ENCODE measurements at places on chromosomes 5 and 9.

- DNase-seq, result no peak
These were observed 5.3 kb upstream of the SREK1 start for GRCh38 chr5:66138637-66139317.

DNA sequence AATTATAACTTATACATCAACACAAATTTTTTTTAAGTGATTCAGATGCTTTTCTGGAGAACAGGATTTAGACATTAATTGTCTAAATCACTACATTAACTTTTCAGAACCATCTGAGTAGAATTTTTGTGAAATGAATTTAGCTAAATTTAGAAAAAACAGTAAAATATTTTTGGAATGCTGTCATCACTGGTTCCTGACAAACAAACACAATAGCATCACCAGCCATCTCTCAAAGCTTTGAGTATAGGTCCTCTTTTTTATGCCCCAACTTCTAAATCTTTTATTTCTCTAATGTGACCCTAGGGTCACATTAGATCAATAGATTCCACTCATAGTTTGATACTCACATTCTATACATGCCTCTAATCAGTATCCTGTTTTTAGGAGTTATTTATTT, 104.6 kb downstream of the PRR16 start:
- DNase-seq, result peak; percentile 30

DNA sequence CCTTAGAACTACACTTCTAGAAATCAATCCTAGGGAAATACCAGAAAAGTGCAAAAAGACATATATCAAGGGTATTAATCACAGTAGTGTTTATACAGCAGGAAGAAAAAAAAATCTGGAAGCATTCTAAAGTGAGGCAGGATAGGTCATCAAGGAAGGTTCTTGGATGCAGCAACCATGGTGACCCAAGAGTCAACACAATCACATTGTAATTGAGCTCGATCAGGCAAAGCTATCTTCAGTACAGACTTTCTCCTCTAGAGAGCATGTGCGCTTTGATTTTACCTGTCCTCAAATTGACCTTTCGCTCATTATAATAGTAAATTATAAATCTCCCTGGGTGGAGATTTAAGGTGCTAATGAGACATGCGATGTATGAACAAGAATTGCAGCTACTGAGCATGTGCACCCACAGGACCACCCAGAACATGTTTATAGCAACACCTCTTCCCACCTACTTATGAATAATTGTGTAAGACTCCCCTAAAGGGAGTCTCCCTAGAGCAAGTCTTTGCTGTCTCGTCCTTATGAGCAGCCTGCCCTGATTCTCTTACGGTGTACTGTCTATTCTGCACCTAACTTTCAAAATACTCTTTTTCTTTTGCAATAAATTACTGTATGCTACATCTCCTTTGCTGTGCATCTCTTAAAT, 297.7 kb downstream of the ATPSCKMT start:
- no peak for DNase-seq

DNA sequence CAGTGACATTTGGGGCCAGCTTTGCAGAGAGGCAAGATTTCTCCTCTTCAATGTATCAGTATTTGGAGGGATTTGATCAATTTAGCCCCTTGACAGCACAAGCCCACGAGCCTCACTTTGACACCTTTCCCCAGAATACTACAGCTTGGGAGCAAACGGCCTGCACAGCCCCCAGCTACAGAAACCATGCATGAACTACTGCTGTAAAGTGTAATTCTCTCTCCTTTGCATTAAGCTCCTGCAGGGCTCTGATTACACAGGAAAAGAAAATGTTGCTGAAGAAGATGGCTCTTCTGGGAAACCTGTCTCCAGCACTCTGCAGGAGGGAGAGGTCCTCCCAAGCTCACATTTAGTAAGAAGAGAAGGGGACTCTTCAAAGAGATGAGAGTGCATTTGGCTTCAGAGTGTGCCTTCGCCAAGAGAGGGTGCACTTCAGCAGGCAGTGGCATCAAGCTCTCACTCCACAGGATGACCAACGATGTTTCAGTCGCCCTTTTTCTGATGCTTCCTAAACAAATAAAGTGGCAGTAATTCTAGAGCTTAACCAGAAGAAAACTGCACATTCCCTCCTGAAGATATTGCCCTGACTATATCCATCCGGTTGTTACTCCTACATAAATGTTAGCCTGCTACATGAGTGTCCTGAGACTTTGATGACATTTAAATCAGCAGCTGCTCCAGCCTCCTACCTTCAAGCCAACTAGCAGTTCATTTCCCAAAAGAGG, 272.2 kb downstream of the AUH start:
- peak; percentile 81 for DNase-seq

DNA sequence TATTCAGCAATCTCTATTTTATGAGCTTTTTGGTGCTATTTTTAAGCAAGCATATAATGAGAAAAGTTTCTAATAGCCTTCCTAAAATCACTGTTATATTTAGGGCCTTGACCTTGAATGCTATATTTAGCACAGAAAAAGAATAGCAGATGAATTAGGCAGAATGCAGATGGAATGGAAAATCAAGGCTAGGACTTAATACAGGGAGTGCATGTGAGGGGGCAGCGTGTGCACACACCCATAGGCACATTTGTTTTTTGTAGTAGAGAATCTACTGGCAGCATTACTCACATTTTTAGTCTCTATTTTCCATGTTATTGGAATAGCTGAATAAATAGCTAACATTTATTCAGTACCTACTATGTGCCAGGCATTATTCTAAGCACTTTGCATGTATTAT, 79.9 kb downstream of the SVEP1 start:
- no peak for DNase-seq

GRCh38 chr9:135461936-135462335, 17.6 kb upstream of the PPP1R26 start:
- no peak for DNase-seq

DNA sequence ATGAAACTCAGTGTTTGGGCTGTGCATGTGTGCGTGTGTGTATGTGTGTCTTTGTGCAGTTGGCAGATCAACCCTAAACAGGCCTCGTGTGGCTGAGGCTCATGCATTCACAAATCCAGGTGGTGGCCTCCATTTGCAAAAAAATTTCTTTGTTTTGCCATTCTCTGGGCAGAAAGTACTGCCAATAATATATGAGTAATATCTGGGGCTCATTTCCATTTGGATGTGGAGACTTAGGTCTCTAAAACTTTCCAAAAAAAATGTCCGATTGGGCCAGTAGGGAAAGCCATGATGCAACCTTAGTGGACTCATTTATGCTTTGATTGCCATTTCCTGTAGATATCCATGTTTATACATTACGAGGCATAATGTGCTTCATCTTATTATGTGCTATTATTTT, 77.9 kb upstream of the RPS23 start:
- DNase-seq, result no peak

DNA sequence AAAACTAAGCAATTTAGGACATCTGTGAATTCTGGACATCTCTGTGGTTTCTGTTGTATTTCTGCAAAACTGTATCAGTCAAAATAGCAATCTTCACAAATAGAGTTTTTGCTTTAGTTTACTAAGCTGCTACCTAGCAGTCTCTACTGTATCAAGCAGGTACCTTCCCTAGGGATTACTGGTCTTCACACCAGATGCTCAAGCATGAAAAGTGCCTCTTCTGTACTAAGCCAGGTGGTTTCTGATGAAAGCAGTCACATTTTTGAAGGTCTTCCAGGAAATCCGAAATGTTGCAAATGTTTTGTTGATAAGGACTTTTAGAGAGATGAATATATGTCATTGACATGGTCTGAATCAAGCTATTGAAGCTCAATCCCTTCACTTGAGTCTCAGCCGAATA, 540.0 kb downstream of the KCTD16 start:
- no peak for DNase-seq

DNA sequence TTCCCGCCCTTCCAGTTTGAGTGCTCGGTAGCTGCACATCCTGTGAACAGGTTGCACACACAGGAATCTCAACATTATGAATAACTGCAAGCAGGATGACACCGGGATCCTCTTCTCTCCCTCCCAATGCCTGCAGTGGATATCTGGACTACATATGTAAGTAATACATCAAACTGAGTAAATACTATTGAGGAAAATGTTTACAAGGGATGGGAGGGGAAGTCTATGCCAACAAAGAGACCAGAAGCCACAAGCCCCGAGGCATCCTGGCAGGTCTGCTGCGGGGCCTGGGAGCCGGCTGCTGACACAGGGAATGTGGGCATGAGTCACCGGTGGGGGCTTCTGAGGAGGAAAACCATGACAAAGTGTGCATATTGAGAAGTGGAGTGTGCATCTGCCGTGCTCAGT, 8.6 kb upstream of the ANKRD33B start:
- peak; percentile 42 for DNase-seq

Data from choroid plexus epithelial cell (primary cell).